ENCODE measurements at places on chromosomes 2 and 18.

DNA sequence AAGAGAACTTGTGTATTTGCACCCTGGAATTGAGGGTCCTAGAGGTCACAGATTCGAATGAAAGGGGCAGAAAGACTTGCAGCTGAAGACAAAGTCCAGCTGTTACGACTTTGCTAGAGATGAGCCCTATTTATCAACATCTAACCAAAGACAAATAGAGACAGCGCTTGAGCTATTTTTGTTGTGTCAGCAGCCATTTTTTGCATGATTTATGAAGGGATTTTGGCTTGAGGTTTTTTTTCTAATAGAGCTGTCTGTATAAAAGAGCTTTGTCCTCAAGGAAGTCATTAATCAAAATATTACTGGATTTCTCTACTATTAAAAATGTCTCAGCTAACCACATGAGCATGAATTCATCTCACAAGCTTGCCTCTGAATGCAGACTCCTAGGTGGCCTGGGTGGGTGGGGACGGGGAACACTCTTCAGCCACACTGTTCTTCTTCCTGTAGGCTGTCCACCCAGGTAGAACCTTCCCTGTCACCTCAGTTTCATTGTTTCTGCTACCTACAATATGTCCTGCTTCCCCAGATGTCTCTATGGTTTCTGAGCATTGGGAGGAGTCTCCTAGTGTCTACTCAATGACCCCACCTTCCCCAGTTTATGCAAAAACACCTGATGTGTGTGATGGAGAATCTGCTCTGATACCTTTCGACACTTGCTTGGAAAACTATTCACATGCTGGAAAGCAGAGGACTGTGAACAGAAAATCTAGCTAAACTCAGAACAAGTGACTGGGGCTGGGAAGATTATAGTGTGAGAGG is 7.2 kb upstream of the CD226 start:
- H3K27me3 ChIP-seq = no peaks in the 10 kb centered on the region
- no peak for DNase-seq
- no peak overlapping the region for H3K4me3 ChIP-seq
- no peaks in the 10 kb centered on the region for H3K36me3 ChIP-seq
- no peak overlapping the region for H3K27ac ChIP-seq

DNA sequence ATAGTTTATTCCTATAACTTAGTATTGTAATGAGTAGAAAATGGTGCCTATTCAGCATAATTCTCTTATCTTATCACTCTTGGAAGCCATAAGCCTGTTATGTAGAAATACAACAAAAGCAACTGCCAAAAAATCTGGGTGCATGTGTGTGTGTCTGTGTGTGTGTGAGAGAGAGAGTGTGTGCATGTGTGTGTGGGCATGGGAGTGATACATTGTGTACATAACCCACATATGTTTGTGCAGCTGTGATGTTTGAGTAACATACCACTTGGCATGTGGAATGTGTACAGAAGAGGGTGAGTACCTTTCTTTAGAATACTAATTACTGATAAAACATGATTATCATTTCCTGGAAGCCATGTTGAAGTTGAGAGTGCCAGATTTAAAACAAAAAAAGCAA is 642.3 kb upstream of the SYT4 start:
- no peak for DNase-seq
- no peaks in the 10 kb centered on the region for H3K36me3 ChIP-seq
- H3K27me3 ChIP-seq = no peaks in the 10 kb centered on the region
- H3K27ac ChIP-seq = no peak overlapping the region
- no peaks in the 10 kb centered on the region for H3K4me1 ChIP-seq

GRCh38 chr2:60317844-60318243 is 235.6 kb downstream of the BCL11A start:
- H3K27ac ChIP-seq = no peak overlapping the region
- no peak for DNase-seq
- H3K36me3 ChIP-seq = no peaks in the 10 kb centered on the region
- peaks cover 2% of the 10 kb centered on the region for H3K4me1 ChIP-seq
- H3K27me3 ChIP-seq = no peaks in the 10 kb centered on the region
- H3K4me3 ChIP-seq = no peak overlapping the region

- no peaks in the 10 kb centered on the region for H3K4me1 ChIP-seq
- H3K27ac ChIP-seq = no peak overlapping the region
- no peak overlapping the region for H3K4me3 ChIP-seq
- DNase-seq = no peak
These were observed 55.8 kb downstream of the ICA1L start for GRCh38 chr2:202815548-202816360.

DNA sequence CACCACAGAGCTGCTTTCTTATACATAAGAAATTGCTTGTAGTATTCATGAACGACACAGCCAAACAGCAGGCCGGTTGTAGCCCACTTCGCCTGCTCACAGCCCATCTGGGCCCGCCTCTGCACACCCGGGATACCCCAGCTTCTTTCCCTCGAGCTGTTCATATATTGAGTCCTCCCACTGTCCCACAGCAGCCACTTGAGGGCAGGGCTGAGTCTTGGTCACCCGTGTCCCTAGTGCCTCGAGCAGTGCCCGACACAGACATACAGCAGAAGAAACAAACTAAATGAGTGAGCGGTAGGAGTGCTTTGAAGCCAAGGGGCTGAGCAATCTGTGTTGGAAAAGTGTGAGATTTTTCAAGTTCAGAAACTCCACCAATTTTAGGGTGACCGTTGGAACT is 251.4 kb downstream of the KLHL29 start:
- peak overlapping the region; percentile 64 for H3K27ac ChIP-seq
- H3K4me1 ChIP-seq = peaks cover 2% of the 10 kb centered on the region
- H3K4me3 ChIP-seq = no peak overlapping the region
- peak; percentile 69 for DNase-seq
- H3K36me3 ChIP-seq = no peaks in the 10 kb centered on the region
- H3K27me3 ChIP-seq = no peaks in the 10 kb centered on the region

- H3K27ac ChIP-seq = no peak overlapping the region
- no peaks in the 10 kb centered on the region for H3K4me1 ChIP-seq
- peak; percentile 42 for DNase-seq
- H3K27me3 ChIP-seq = no peaks in the 10 kb centered on the region
- no peaks in the 10 kb centered on the region for H3K36me3 ChIP-seq
These were observed 26.8 kb upstream of the HAAO start for GRCh38 chr2:42819160-42819559.

GRCh38 chr2:85237849-85238565 is 89.8 kb downstream of the TGOLN2 start:
- H3K4me3 ChIP-seq = no peak overlapping the region
- no peaks in the 10 kb centered on the region for H3K36me3 ChIP-seq
- peak overlapping the region; percentile 74 for H3K27ac ChIP-seq
- H3K27me3 ChIP-seq = no peaks in the 10 kb centered on the region
- DNase-seq = peak; percentile 94

DNA sequence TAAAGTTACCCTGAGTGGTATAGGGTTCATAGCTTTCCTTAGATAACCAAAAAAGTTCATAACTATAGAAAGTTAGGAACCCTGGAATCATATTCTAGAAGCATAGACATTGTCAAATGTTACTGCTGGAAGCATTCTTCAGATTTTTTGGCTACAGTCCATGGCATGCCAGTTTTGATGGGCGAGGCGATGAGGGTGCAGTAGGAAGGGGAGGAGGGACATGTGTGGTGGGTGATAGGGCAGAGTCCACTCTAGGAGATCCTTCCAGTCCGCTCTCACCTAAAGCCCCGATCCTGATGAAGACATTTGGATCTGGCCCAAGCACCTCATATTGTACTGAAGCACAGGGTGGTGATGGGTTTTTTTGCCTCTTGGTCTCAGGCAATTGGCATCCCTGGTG is 91.8 kb downstream of the HRH4 start:
- no peaks in the 10 kb centered on the region for H3K36me3 ChIP-seq
- no peak for DNase-seq
- no peaks in the 10 kb centered on the region for H3K4me1 ChIP-seq
- H3K27ac ChIP-seq = no peak overlapping the region
- no peak overlapping the region for H3K4me3 ChIP-seq

- no peak overlapping the region for H3K27ac ChIP-seq
- no peak overlapping the region for H3K4me3 ChIP-seq
- no peaks in the 10 kb centered on the region for H3K4me1 ChIP-seq
- DNase-seq = no peak
- no peaks in the 10 kb centered on the region for H3K27me3 ChIP-seq
These were observed 419.5 kb downstream of the NUP35 start for GRCh38 chr2:183543731-183544130.

- H3K4me1 ChIP-seq = no peaks in the 10 kb centered on the region
- no peaks in the 10 kb centered on the region for H3K27me3 ChIP-seq
- DNase-seq = peak; percentile 26
- H3K27ac ChIP-seq = no peak overlapping the region
- H3K36me3 ChIP-seq = no peaks in the 10 kb centered on the region
- H3K4me3 ChIP-seq = no peak overlapping the region
These were observed 293.3 kb upstream of the SYT4 start for GRCh38 chr18:43570593-43570992.

- DNase-seq = no peak
- H3K4me3 ChIP-seq = no peak overlapping the region
- H3K27me3 ChIP-seq = no peaks in the 10 kb centered on the region
- no peak overlapping the region for H3K27ac ChIP-seq
- H3K36me3 ChIP-seq = no peaks in the 10 kb centered on the region
These were observed 45.0 kb upstream of the EML4 start for GRCh38 chr2:42124011-42124785.

DNA sequence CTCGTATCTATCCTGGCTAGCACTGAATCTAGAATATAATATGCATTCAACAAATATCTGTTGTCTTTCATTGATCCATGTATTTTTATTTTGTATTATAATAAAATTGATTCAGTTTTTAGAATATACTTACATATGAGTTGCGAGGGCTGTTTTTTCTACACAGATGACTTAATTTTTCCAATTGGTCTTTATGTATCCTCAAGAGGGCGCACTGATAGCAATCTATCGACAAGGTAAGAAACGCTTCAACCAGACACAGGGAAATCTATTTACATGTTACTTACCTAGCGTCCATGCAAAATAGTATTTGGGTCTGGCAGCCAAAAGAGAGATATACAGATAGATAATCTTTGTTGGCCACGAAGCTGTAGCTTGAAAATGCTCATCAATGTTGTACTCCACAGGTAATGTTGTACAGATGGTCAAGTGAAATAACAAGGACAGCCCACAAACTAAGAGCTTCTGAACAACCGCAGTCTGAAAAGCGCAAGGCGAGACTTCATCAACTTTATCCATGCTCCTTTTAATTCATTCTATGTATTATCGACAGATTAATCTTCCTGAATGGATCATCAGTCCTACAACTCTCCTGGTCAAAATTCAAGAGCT is 35.5 kb upstream of the KIDINS220 start:
- DNase-seq = peak; percentile 63
- no peaks in the 10 kb centered on the region for H3K27me3 ChIP-seq
- no peak overlapping the region for H3K27ac ChIP-seq
- H3K4me1 ChIP-seq = no peaks in the 10 kb centered on the region
- H3K4me3 ChIP-seq = no peak overlapping the region

GRCh38 chr2:213353419-213353818 is 69.2 kb downstream of the SPAG16 start:
- peak; percentile 10 for DNase-seq
- no peak overlapping the region for H3K4me3 ChIP-seq
- H3K27ac ChIP-seq = no peak overlapping the region

- H3K36me3 ChIP-seq = no peaks in the 10 kb centered on the region
- no peak overlapping the region for H3K27ac ChIP-seq
- peaks cover 7% of the 10 kb centered on the region for H3K4me1 ChIP-seq
- DNase-seq = no peak
- no peak overlapping the region for H3K4me3 ChIP-seq
These were observed 234.6 kb downstream of the ZEB2 start for GRCh38 chr2:144285324-144285723.

- no peaks in the 10 kb centered on the region for H3K27me3 ChIP-seq
- H3K27ac ChIP-seq = no peak overlapping the region
- H3K4me3 ChIP-seq = no peak overlapping the region
- no peaks in the 10 kb centered on the region for H3K4me1 ChIP-seq
These were observed 321.9 kb upstream of the GALNT5 start for GRCh38 chr2:156935616-156936015.

GRCh38 chr2:187618813-187619212 is 64.6 kb upstream of the TFPI start:
- H3K27ac ChIP-seq = no peak overlapping the region
- H3K4me1 ChIP-seq = peaks cover 4% of the 10 kb centered on the region
- H3K27me3 ChIP-seq = no peaks in the 10 kb centered on the region
- no peak overlapping the region for H3K4me3 ChIP-seq
- H3K36me3 ChIP-seq = no peaks in the 10 kb centered on the region

DNA sequence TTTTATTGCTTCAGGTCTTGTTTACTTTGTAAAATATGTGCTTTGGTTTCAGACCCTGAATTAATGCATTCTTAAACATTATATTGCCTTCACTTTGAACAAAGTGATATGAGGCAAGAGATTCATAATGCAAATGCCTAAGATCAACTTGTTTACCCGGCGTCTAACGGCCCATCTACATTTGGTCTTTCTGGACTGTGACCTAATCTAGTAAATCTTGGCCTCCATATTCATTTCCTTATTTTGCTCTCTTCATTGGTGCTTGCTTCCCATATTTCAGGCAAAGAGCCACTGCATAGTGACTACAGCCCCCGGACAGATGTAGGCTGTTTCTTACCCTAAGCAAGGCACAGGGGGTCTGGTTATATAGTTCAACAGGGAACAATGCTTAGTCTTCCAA is 53.0 kb upstream of the SLC39A10 start:
- H3K27me3 ChIP-seq = no peaks in the 10 kb centered on the region
- no peak overlapping the region for H3K4me3 ChIP-seq
- no peaks in the 10 kb centered on the region for H3K36me3 ChIP-seq
- no peaks in the 10 kb centered on the region for H3K4me1 ChIP-seq
- no peak overlapping the region for H3K27ac ChIP-seq

DNA sequence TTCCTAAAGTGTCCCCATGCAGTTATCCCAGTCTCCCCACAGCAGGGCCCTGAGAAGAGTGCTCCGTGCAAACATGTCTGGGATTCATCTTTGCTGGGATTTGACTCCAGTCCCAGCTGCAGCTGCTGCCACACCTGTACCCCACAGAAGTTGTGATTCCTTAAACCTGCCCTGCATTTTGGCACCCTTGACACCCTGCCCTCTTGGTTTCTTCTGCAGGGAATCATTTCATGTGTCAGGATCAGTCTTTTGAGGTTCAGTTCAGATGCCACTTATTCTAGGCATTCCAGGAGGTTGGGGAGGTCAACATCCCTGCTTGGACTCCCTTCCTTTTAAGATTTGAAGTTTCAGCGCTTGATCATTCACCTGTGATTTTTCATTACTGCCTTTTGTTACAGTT is 108.3 kb downstream of the SPTBN1 start:
- no peaks in the 10 kb centered on the region for H3K27me3 ChIP-seq
- H3K4me3 ChIP-seq = no peak overlapping the region
- no peaks in the 10 kb centered on the region for H3K36me3 ChIP-seq
- H3K4me1 ChIP-seq = peaks cover 3% of the 10 kb centered on the region

Measured in mesendoderm (in vitro differentiated cells).